ENCODE measurements at places on chromosomes 3 and 15. TPM values are rescaled to one million over a fixed set of nuclear protein-coding genes. Genes with fewer than 3 reads are reported as not detected.
A peak's percentile ranks its signal among the peaks of the same experiment; 100 is the strongest.

GRCh38 chr3:63228677-63229076, 49.4 kb upstream of the SYNPR start:
- DNase-seq: peak; percentile 6

- DNase-seq: no peak
These were observed 75.7 kb upstream of the TPRG1 start for GRCh38 chr3:189096092-189096491.

GRCh38 chr3:67389176-67389575, 265.2 kb downstream of the SUCLG2 start:
- no peak for DNase-seq

GRCh38 chr15:88701561-88702095, 62.8 kb downstream of the ISG20 start:
- DNase-seq: no peak

GNAT1 gene
- not detected for polyA plus RNA-seq

Measured in left lung (tissue), 14 donors.